Left lobe of liver (tissue), 2 donors: ENCODE measurements at places on chromosomes 7 and 10.

DNA sequence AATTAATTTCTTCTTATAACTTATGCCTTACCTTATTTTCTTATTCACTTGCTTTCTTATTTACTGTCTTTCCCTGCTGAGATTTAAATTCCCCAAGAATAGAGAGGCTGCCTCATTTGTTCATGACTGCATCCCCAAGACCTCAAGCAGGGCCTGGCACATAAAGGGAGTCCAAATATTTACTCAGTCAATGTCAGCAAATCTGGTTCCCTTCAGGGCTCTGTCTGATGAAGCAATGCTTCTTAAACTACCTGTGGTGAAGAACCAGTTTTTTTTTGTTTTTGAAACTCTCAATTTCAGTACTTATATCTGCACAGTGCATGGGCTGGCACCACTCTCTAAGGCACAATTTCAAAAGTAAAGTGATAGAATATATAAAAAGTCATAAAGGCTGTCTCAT lies 4.7 kb downstream of the ZNF239 start:
- no peak for DNase-seq

DNA sequence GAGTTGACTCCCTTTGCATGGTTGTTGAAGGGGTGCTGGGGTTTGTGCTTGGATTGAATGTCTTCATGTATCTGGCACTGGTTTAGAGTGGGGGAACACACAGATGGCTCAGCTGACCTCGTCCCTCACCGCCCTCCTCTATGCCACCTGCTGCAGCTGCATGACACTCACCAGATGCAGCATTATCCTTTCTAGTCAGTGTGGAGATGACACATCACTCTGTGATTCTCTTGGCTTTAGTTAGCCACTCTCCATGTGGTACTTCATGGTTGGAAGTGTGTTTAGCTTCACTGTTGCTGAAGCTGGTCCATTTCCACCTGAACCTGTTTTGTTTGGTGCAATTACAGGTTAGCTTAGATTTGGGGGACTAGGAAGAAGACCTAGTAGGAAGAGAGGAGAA lies 56.3 kb upstream of the BMPER start:
- DNase-seq: no peak

- no peak for DNase-seq
Measured at GRCh38 chr10:124587811-124588211, 126.2 kb downstream of the LHPP start.

GRCh38 chr10:32253276-32253675 lies 93.7 kb downstream of the EPC1 start:
- no peak for DNase-seq

- DNase-seq: no peak
Measured at GRCh38 chr7:46745707-46746090, 824.6 kb upstream of the IGFBP3 start.

DNA sequence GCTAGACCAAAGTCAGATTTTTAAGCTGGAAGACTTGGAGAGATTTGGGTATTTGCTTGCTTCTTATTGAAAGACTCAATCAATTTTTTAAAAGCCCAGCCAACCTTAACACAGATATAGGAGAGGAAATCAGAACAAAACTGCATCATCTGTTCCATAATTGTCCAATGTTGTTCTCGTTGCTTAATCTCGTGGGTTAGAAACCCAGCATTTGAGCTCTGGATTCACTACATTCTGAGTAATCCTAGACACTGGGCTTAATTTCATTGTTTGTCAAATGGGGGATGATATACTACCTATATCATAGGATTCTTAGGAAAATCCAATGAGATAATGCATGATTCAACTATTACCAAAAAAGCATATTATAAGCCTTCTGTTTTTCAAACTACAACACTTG lies 48.9 kb downstream of the CALD1 start:
- DNase-seq: no peak

DNA sequence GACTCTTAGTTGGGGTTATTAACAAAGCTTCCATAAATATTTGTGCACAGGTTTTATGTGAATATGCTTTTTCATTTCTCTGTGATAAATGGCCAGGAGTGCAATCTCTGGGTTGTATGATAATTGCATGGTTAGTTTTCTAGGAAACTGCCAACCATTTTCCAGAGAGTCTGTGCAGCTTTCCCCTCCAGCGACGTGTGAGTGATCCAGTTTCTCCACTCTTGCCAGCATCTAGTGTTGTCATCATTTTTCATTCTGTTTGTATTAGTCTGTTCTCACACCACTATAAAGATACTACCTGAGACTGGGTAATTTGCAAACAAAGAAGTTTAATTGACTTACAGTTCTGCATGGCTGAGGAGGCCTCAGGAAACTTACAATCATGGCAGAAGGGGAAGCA lies 319.6 kb upstream of the SHH start:
- DNase-seq: no peak
